ENCODE measurements at places on chromosomes 5 and 9. TPM values are rescaled to one million over a fixed set of nuclear protein-coding genes. Genes with fewer than 3 reads are reported as not detected.

The KIF4B gene
- total RNA-seq, result not detected

DNA sequence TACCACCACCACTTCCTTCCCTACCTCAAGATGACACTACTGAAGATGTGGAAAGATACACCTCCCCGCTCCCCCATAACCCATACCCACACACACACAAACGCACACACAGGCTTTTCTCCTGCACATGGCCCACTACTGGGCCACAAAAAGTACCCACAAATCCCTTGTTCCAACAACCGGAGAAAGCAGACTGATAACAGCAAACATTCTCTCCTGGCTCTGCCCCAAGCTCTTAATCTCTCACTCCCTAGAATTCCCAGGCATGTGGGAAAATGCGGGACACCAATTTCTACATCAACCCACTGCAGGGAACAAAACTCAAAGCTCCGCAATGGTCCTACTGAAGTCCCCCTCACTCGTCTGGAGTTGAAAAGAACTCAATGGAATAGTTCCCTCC is 611.0 kb upstream of the KLF4 start:
- no peak for DNase-seq

DNA sequence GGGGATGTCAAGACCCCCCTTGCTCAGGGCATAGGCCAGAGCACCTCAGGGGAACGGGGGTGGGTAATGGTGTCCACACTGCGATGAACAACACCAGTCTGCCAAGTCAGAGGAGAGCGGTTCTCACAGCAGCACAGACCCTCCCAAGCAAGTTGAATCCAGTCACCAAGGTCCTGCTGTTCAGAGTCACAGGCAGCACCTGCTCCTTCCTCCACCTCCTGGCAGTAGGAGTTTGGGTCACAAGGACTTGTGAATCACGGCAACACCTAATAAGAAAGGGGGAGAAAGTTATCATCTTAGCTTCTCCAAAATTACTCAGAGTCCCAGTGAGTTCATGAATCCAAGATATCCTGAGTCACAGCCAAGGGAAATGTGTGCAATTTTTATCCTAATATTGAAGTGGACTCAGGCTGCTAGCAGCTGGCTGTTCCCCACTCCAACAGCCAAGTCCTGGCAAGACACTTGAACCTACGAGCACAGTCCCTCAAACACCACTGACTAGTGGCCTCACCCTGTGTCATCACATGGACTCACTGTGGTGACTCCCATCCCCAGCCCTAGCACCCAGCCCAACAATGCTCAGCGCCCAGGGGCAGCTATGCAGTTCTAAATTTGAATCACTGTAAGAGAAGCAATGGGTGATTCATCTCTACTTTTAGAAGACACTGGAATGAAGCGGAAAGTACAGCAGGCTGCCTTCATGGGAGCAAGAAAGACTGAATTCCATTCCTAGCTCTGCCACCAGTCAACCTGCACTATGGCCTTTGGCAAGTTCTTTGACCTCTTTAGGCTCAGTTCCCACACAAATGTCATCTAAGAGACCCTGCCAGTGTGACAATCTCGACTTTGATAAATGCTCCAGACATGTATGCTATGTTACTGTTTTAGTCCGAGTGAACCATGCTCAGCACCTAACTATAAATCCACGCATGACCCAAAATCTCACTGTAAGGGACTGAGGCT is 113.7 kb downstream of the KLHL3 start:
- DNase-seq, result no peak

DNA sequence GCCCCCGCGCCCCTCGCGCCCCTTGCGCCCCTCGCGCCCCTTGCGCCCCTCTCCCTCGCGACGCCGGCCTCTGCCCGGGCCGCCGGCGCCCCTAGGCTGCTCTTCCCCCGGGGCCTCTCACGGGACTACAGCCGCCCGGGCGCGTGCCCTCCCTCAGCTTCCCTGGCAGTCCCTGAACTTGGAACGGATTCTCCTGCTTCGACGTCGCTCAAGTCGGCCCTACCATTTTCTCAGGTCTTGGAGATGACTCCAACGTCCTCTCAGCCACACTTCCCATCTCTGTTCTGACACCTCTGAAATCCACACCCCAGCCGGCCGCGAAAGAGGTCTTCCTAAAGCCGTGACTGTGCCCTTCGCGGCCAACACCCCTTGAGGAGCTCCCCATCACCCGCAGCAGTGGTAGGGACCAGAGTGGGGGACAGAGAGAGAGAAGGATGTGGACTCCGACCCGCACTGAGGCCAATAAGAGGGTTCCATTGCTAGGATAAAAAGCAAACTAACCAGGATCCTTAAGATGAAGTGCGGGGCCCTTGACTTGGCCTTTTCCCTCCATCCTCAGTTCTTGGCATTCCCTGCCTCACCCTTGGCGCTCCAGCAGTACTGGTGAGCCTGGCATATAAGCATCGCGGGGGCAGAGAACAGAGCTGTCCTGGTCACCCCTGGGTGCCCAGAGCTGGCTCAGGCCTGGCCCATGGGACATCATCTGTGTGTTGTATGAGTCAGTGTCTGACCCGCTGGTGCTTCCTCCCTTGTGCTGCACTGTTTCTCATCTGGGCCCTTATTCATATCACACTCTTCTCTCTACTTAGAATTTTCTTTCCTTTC is 38.6 kb upstream of the GARNL3 start:
- no peak for DNase-seq

- DNase-seq, result no peak
Measured at GRCh38 chr9:112366591-112366990, 13.3 kb upstream of the HSDL2 start.

GRCh38 chr9:72151104-72151503 is 1.9 kb downstream of the GDA start:
- no peak for DNase-seq

- DNase-seq, result no peak
Measured at GRCh38 chr9:99054581-99054980, 50.3 kb upstream of the TGFBR1 start.

GRCh38 chr5:119410448-119411159 is 41.7 kb upstream of the HSD17B4 start:
- no peak for DNase-seq

- DNase-seq, result no peak
Measured at GRCh38 chr9:101325053-101325452, 59.8 kb downstream of the BAAT start.

DNA sequence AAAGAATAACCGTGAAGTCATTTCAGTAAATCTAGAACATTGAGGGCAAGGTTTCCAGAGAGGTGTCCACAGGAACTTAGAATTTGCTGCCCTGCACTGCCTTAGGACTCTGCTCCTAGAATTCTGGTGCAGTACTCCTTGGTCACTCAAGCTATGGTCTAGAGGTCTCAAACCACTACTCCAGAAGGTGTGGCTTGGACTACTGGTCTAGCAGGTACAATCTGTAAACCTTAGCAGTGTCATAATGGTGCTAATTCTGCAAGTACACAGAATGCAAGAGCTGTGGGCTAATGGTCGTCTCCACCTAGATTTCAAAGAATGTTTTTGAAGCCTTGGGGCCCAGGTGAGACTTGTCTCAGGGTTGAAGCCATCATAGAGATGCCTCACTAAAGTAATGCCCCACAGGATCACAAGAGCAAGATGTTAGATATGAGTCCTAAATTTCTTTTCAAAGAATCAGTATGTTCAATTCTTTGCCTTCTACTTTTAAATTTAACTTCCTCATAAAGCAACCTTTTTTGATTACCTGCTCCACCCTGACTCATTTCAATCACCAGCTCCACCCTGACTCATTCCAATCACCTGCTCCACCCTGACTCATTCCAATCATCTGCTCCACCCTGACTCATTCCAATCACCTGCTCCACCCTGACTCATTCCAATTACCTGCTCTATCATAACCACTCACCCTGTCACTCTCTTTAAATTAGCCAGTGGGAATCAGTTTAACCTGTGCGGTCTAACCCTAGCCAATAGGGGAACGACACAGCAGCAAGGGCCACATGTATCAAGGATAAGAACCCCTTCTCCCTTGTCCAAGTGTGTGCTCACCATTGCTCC is 1111.8 kb upstream of the ACO1 start:
- DNase-seq, result no peak

DNA sequence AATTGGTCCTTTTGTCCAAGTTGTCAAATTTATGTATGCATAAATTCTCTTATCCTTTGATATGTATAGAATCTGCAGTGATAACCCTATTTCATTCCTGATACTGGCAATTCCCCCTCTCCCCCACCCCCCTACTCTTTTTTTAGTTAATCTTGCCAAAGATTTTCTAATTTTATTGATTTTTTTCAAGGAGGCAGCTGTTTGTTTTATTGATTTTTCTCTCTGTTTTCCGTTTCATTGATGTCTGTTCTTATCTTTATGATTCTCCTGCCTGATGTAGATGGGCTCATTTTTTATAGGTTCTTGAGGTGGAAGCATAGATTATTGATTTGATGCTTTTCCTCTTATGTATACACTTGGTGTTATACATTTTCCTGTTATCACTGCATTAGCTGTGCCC is 34.4 kb downstream of the SMC5 start:
- no peak for DNase-seq

- no peak for DNase-seq
Measured at GRCh38 chr5:109669991-109670706, 19.6 kb upstream of the MAN2A1 start.

DNA sequence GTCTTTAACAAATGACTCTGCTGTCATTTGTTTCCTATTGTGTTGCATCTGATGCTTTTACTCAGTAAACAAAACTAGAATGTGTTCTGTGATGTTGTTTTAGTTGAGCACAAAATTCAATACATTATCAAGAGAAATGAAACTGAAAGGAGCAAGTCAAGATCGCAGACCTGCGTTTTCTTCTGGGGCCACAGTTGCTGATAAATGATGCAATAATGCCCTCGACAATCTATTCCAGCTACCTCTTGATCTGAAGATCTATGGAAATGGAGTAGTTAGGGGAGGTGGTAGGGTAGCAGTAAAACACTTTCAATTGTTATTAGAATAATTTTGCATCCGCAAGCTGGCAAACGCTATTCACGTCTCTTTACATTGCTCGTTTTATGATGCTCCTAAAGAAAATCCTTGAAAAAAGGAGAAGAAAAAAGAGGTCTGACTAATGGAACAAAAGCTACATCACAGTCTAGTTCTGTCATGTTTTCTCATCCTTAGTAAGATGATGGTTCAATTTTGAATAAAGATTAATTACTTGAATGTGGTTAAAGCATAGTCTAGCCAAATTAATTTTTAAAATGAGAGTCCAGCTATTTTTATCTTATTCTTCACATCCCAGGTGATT is 1.6 kb downstream of the ZNF366 start:
- no peak for DNase-seq

DNA sequence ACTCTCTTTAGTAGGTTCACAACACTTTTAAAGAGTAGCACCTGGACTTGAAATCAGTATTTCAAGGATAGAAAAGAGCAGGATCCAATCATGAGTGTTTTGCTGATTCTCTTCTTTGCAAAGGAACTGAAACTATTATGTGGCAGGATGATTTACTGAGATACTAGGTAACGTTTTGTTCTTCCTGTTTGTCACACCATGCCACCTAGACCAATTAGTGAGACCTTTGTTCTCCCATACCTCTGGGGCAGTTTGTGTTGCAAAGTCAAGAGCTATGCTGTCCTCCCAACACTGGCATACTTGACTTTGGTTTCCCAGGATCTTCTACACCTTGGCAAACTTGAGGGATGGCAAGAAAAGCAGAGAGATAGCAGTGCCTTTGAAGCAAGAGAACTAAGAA is 43.4 kb downstream of the PPP1R2B start:
- DNase-seq, result no peak

GRCh38 chr5:117623042-117623805 is 1048.6 kb upstream of the SEMA6A start:
- DNase-seq, result no peak

GRCh38 chr5:149869411-149869821 is 75.2 kb downstream of the PDE6A start:
- no peak for DNase-seq

The ADAMTS2 gene
- total RNA-seq, result 10.6 TPM

The N4BP3 gene
- total RNA-seq, result 0.53 TPM

DNA sequence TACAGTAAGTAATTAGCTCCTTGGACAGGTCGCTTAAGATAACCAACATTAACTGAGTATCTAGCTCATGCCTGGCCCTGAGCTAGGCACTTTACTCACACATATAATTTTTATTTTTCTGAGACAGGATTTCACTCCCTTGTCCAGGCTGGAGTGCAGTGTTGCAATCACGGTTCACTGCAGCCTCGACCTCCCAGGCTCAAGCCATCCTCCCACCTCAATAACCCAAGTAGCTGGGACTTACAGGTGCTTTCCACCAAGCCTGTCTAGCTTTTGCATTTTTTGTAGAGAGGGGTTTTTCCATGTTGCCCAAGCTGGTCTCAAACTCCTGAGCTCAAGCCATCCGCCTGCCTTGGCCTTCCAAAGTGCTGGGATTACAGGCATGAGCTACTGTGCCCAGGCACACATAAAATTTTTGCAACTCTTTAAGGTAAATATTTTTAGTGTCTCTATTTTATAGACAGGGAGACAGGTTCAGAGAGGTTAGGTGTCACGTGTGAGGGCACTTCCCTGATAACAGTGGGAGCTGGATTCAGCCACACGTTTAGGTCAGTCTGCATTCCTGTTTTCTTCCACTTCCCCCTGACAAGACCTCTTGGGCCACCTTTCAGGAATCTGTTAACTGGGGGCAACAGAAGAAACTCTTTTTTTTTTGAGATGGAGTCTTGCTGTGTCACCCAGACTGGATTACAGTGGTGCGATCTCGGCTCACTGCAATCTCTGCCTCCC is 18.2 kb downstream of the HBEGF start:
- no peak for DNase-seq

The PCSK1 gene
- 3.3 TPM for total RNA-seq

GRCh38 chr5:171596391-171596878 is 177.0 kb downstream of the FGF18 start:
- no peak for DNase-seq

The TSSK1B gene
- total RNA-seq, result not detected

The CNTLN gene
- 3.9 TPM for total RNA-seq

- no peak for DNase-seq
Measured at GRCh38 chr5:90557391-90557790, 1.2 kb upstream of the ADGRV1 start.

DNA sequence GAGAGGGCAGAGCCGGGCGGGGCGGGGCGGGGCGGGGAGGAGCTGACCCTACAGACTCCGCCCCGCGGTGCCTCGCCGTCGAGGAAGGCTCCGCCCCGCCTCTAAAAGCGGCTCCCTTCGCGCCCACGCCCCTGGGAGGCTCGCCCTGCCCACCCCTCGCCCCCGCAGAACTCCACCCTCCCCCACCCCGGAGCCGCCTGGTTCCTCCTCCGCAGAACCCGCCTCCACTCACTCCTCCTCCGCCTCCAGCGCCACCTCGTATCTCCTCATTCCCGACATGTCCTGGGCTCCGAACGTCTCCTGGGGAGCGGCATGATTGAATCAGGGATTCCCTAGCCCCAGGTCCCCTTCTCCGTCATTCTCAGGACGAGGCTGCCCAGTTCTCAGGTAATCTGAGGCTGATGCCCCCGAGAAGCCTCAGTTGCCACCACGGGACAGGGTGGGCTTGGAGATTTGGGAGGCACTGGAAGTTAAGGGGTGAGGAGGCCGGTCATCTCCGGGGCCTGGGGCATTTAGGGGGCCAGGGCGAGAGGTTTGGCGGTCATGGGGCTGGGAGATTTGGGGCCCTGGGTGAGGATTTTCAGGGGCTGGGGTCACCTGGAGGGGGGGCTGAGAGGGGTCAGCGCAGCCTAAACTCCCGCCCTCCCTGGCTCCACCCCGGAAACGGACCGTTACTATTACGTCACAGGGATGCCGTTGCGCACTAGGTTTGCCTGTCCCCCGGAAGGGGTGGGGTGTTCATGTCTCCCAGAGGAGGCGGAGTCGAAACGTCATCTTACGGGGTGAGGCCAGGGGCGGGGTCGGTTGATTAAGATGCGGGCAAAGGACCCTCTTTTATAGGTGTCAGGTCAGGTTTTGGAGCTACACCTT is 3.2 kb upstream of the CCL27 start:
- DNase-seq, result peak; percentile 97

Measured in Peyer's patch (tissue), 4 donors.